Endothelial cell (in vitro differentiated cells): ENCODE measurements at places on chromosomes 13 and 19. TPM values are rescaled to one million over a fixed set of nuclear protein-coding genes. Genes with fewer than 3 reads are reported as not detected.

DNA sequence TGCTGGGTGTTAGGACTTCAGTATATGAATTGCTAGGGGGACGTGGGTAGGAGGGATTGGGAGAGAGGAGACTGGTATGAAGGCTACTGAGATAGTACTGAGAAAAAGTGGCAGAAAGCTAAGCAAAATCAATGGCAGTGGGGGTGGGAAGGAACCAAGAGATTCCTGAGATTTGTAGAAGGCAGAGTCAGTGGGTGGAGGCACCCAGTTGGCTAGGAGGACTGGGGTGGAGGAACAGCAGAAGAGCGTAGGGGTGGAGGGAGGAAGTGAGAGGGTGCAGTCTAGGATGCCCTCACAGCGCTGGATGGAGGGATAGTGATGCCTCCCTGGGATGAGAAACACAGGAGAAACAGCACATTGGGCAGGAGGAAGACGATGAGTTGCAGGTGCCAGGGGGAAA lies 5.6 kb upstream of the MEDAG start:
- DNase-seq, result no peak

DNA sequence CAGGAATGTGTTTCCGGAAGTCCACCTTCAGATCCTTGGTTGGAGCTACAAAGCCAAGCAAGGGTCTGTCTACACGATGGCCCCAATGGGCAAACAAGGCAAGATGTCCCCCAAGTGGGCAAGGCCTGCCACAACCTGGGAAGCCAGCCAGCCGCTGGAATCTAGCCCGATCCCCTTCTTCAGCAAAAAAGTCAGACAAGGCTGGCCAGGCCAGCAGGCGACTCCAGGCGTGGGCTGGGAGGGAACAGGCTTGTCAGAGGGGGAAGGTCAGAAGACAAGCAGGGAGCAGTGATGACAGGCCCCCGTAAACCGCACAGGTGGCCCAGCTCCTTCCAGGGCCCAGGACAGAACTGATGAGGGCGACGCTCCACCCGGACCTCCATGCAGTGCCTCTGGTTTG lies 69.7 kb upstream of the WASF3 start:
- DNase-seq, result no peak

DNA sequence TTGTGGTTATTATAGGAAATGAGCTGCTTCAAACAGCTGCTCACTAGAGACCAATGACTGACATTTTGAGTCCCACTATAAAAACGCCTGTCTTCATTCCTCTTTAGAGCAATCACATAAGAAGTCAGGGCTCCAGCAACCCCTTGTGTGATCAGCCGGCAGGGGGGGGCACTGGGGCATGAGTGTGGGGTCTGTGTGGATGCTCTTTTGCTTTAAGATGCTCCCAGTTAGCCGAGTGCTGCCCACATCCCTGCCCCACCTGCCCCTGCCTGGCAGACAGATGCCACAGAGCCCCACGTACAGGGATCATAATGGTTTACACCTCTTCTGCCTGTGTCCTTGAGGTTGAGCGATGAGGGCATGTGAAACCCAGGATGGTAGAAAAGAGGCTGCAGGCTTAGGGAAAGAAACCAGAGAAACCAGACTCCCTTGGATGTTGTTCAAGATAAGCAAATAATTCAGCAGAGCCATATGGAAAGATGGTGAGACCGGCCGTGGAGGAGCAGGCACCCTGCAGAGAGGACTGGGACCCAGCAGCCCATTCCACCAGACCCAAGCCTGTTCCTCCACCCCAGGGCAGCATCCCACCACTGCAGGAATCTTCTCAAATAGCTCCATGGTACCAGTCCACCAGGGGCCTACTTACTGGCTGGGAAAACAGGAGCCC lies 55.4 kb downstream of the CHST8 start:
- DNase-seq, result no peak

- DNase-seq, result peak; percentile 100
Measured at GRCh38 chr19:49363268-49364082, at the start of gene DKKL1. DKKL1 (plus strand) TSS chr19:49363877; CDS start chr19:49363999, 122 bp downstream.

DNA sequence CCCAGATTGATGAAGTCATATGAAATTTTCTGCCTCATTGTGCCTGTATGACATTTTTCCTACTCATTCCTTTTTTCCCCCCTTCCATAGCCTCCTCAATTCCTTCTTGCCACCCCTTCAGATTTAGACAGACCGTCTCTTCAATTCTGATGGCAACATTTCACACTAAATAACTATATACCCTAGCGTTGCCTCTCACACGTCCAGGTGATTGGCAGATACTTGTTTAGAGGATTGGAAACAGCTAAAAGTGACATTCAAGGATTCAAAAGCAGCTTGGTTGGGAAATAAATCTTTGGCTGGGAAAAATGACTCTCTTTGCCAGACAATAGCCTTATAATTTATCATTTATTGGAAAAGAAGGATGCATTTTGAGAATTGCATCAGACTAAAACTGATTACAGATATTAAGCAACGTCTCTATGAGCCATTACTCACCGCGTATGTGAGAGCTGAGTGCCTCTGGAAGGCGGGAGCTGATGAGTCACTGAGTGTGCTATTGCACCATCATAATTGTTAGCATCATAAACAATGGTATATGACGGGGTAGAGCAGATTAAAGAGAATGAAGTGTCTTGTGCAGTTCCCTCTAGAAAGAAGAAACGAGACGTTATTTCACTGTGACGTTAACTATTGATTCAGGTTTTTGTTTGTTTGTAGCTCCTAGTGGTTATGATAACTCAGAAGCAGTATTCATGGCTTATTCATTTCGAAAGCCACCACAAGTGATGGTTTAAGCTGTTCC lies 61.1 kb upstream of the FAM216B start:
- DNase-seq, result no peak

DNA sequence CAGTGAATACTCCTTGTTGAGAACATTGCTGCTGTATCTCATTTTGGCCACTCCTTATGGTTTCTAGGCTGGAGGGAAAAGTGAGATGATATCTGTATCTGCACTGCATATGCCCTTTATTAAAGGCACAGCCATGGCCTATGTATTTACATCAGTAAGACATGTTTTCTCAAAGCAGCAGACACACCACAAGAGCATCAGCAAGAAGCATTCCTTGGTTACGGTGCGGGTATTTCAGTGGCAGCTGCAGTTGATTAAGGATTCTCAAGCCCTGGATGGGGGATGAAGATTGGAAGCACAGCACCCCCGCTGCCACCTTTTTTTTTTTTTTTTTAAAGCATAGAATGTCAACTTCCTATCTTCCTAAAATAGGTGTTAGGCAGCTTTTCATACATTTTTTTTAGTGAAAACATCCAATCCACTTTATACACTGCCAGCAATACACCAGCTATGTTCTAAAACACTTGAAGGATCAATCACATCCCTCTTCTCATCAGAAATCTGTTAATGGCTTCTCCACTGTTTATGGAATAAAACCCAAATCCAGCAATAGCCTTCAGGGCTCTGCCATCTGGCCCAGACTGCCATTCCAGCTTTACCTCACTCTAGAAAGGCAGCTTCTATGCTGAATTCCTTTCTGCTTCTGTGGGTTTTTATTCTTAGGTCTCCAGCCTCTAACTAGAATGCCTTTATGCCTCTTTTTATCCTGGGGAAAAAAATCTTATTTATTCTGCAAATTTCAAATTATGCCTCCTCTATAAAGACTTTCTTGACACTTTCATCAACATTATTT lies 331.0 kb downstream of the DNAJC15 start:
- DNase-seq, result no peak

DNA sequence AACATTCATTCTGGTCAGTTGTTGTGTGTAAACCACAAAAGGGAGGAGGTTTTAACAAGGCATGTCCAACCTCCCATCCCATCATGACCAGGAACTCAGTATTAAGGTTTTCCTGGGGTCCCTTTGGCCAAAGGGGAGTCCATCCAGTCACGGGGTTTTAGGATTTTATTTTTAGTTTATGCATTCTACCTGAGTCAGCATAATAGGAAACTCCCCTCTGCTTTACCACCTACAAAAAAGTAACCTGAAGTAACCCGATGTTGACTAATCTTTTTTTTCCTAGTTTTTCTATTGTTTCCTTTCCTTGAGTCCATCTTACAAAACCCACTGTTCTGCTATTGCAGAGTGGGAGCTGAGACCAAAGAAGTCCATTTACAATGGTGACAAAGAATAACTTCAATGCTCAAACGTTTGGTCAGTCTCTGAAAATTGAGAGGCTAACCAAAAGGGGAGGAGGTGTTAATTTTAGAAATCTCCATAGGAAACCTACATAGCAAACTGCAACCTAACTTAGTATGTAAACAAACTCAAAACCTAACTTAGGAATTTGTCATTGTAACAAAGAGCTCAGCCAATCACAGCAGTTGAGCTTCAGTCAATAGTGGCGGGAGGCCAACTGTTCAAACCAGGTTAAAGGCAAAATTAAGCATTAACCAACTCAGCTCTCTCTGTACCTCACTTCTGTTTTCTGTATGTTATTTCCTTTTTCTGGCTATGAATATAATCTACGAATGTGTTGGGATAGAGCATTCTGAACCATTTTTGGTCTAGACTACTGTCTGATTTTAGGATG lies 1954.1 kb downstream of the PCDH9 start:
- no peak for DNase-seq

CILP2 gene
- 0.23 TPM for total RNA-seq

DNA sequence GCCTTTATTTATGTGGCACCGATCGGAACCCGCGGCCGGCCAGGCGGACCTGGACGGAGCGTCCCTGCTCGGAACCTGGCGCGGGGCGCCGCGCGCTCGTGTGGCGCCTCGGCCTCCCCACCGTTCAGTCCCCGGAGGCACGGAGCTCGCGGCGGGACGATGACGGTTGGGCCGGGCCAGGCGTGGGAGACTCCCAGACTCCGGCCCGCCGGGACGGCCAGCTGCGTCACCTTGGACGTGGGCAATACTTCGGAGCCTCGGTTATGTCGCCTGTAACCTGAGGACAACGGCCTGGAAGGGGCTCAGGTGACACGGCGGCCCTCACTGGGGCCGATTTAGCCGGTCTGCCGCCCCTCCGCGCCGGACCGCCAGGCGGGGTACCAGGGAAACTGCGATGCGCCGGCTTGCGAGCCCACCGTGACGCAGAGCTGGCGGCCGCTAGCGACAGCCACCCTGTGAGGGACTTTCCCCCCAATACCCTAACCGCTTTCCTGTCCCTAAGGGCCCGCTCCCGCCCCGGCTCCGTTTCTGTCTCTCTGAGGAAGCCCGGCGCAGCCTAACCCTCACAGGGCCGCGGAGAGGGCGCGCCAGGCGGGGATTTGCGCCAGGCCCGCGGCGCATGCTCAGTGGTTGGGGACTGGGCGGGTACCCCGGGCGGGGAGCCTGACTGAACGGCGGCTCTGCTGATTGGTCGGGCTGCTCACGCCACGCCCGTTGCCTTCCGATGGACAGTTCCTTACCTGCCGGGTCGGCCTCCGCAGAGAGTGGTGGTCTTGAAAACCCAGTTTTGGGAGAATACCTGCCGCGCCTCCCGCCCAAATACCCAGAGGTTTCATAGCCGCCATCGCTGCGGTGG lies 109.5 kb upstream of the DOCK9 start:
- DNase-seq, result peak; percentile 88

CNMD gene
- total RNA-seq, result 1.8 TPM

CCL25 gene
- not detected for total RNA-seq

DNA sequence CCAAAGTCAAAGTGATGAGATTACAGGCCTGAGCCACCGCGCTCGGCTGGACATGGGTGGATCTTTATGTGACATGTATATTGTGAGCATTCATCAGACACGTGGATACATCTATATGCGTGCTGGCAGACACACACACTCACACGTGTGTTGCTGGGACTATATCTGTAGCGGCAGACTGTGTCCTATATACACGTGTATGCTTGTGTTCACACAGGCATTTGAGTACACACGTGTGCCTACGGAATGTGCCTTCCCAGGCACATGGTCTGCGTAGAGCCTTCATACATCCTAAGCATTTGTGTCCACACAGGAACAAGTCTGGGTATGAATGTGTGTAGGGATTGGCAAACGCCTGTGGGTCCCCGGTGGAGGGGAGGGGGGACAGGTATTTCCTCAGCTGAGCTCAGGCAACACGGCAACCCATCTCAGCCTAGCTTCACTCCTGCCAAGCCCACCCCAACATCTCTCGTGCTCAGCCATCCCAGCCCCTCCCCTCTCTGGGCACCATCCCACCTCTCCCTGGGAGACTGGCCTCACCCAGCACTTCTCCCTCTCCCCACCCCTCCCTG lies 2.6 kb downstream of the UNC13A start:
- DNase-seq, result no peak

GRCh38 chr13:89221557-89222158 lies 1550.5 kb downstream of the SLITRK5 start:
- no peak for DNase-seq

GRCh38 chr13:98103531-98103930 lies 39.4 kb upstream of the FARP1 start:
- DNase-seq, result no peak

DNA sequence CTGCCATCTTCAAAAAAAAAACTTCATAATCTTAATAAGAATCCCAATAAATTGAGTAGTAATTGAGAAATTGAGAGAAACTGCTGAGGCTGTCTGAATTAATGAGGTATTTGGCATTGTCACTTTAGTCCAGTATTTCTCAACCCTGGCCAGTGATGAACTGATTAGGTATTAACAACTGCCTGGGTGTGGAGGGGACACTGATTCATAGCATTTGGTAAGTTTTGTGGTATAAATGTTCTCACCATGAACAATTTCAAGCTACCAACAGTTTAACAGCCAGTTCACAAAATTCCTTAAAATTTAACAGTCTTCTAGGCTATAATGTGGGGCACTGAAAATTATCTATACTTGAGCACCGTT lies 18.3 kb downstream of the GPC6 start:
- DNase-seq, result no peak

KLF1 gene
- total RNA-seq, result 0.54 TPM

DNA sequence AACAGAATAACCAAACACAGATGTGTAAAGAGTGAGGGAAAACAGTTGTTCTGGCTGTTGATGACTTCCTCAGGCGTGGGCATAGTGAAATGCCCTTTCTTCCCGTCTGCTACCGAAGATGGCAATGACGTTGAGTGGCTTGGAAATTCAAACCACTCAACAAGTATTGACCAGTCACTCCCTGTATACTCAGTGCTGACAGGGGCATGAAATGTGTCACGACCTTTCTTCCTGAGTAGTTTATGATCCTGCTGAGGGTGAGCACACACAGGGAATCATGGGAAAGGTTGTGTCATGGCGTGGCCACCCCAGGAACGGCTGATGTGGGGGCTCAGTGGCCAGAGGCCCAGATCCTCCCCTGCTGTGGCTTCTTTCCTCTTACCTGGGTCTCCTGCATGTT lies 87.8 kb upstream of the C1QTNF9B start:
- no peak for DNase-seq

ZNF878 gene
- not detected for total RNA-seq

KL gene
- total RNA-seq, result 29.6 TPM

DNA sequence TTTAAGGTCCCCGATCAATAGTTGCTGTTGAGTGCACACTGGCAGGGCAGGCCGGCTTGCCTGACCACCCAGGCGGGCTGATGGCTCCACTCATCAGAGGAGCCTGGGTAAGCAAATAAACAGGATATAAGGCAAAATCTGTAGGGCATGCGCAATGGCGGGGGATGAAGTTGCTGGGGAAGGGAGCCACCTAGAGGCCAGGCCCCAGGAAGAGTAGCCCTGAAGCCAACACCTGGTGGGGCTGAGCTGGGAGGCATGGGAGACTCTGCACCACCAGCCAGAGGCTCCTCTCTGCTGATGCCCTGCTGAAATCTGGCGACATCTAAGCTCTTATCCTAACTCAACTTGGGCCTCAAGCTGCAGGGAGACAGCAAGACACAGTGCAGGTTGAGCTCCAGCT lies 324.3 kb downstream of the ZNF536 start:
- peak; percentile 48 for DNase-seq

C1QTNF9B gene
- total RNA-seq, result not detected
